ENCODE measurements at places on chromosomes 1 and 21.

- no peak for DNase-seq
These were observed 15.5 kb downstream of the NT5C1A start for GRCh38 chr1:39656391-39656790.

- no peak for DNase-seq
These were observed 155.1 kb upstream of the DNAH14 start for GRCh38 chr1:224774378-224774777.

- DNase-seq = no peak
These were observed 725 bp upstream of the VWA1 start for GRCh38 chr1:1434824-1435105.

GRCh38 chr1:83508485-83509151 lies 490.3 kb downstream of the TTLL7 start:
- DNase-seq = no peak

DNA sequence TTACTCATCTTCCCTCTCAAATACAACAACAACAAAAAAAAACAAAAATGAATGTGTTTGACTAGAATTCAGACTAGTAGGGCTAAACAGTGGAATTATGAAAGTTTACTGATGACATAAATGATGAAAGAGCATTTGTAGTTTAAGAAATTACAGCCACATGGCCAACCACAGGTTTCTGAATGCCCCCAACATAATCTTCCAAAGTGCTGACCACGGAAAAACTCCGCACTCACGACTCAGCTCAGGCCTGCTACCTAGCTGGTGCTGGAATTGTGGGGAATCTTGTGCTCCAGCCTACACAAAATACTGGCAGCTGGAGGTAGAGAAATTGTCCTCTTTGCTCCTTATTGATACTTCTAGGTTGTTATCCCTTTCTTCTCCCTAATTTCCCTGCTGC lies 23.6 kb upstream of the TBX15 start:
- DNase-seq = no peak

Measured in NCI-H2081 treated with DMSO at 0.1 percent for 48 hours (cell line).